Activated CD8-positive, alpha-beta memory T cell treated with anti-CD3 and anti-CD28 coated beads for 48 hours (primary cell): ENCODE measurements at places on chromosomes 11 and 22.

GRCh38 chr11:33329705-33330329 lies 72.6 kb downstream of the HIPK3 start:
- DNase-seq, result no peak

DNA sequence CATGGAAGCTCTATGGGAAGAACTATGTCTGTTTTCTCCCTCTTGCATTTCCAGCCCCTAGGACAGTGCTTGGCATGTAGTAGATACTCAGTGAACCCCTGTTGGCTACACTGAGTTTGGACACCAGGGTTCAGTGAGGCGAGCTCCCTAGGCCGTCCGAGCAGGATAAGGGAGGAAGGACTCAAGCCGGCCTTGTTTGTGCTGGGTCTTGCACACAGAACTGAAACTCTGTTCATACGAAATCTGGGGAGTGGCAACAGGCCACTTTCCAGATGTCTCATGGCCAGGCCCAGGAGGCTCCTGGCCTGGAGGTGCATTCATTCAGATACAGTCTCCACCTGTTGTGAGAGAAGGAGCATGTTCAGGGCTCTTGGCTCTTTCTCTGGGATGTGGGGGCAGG lies 23.6 kb upstream of the LMO1 start:
- DNase-seq, result no peak

GRCh38 chr22:48358886-48359612 lies 1468.6 kb downstream of the BRD1 start:
- DNase-seq, result no peak

GRCh38 chr22:29062286-29062821 lies 723 bp upstream of the C22orf31 start:
- no peak for DNase-seq

DNA sequence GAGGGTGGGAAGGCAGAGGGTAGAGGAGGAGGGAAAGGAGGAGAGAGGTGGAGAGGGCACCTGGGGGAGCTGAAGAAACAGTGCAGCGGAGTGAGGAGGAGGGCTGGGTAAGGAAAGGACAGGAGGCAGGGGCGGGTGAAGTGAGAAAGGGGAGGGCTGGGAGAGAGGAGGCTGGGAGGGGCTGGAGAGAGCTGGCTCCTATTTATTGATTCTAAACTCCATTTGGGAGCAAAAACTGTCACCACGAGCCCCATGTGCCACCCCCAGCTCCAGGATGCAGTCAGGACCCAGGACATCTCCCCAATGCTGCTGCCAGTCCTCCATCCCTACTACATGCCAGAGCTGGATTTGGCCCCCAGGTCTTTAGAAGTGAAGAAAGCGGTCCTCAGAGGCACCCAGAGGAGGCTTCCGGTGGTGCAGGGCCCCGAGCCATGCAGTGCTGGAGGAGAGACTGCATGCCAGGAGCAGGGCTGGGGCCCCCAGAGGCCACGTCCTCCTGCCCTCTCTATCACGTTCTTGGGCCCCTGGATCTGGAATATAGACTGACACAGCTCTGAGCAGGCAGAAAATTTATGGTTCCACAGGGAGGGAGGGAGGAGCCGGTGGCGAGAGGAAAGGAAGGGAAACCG lies 53.7 kb downstream of the SLC22A12 start:
- DNase-seq, result no peak

DNA sequence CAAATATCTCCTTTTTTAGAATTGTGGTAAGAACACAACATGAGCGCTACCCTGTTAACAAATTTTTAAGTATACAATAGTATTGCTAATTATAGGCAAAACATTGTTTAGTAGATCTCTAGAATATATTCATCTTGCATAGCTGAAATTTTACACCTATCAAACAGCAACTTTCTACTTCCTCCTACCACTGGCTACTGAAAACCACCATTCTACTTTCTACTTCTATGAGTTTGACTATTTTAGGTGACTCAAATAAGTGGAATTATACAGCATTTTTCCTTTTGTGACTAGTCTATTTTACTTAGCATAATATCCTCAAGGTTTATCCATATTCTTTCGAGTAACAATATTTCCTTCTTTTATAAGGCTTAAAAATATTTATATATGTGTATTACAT lies 128.4 kb downstream of the FAM76B start:
- no peak for DNase-seq

GRCh38 chr11:115421992-115422689 lies 82.1 kb downstream of the CADM1 start:
- no peak for DNase-seq
